ENCODE measurements at places on chromosomes 7 and 10. TPM values are rescaled to one million over a fixed set of nuclear protein-coding genes. Genes with fewer than 3 reads are reported as not detected.

Gene CARD11
- 155 TPM for total RNA-seq

Gene SPDYE5
- not detected for total RNA-seq

Gene PARD3
- 8.2 TPM for total RNA-seq

Gene FLNC
- 0.05 TPM for total RNA-seq

Gene UFSP1
- total RNA-seq = 1.6 TPM

Gene ELAPOR2
- total RNA-seq = 10.4 TPM

Gene SSC4D
- not detected for total RNA-seq

Gene SPDYE16
- total RNA-seq = 0.91 TPM

Gene HECW1
- not detected for total RNA-seq

Gene FKBP6
- not detected for total RNA-seq

Gene OR9A2
- total RNA-seq = not detected

Gene VSIR
- total RNA-seq = 119 TPM

Gene LSM5
- total RNA-seq = 24.8 TPM

Gene CCDC172
- total RNA-seq = not detected

Gene FERD3L
- total RNA-seq = not detected

Gene PAPOLB
- not detected for total RNA-seq

Gene AVL9
- total RNA-seq = 26.1 TPM

Gene AGMO
- not detected for total RNA-seq

Gene CYP26C1
- total RNA-seq = 0.20 TPM

Gene HOXA5
- not detected for total RNA-seq

Gene BUB3
- total RNA-seq = 105 TPM

Gene ASZ1
- not detected for total RNA-seq

Gene SYNPO2L
- not detected for total RNA-seq

Gene POU6F2
- 0.29 TPM for total RNA-seq

Gene CRPPA
- total RNA-seq = 0.99 TPM

Gene CC2D2B
- total RNA-seq = 0.55 TPM

Gene NPTX2
- total RNA-seq = not detected

Gene ZNF503
- 0.50 TPM for total RNA-seq

Gene EVX1
- total RNA-seq = not detected

Gene CFAP69
- 1.6 TPM for total RNA-seq

Gene ARHGAP22
- total RNA-seq = 1.4 TPM

Gene PIK3AP1
- total RNA-seq = 1.9 TPM

Gene PLA2G12B
- total RNA-seq = not detected

Gene COL13A1
- total RNA-seq = not detected

Gene OIT3
- total RNA-seq = not detected

Gene SPAM1
- not detected for total RNA-seq

Gene STRIP2
- total RNA-seq = 0.67 TPM

Gene GIMAP6
- 25.5 TPM for total RNA-seq

Gene TYW1B
- 4.8 TPM for total RNA-seq

Gene MYH16
- total RNA-seq = not detected

Gene SYT15
- total RNA-seq = 1.1 TPM

Gene UTF1
- not detected for total RNA-seq

Gene ANKRD30A
- not detected for total RNA-seq

Gene OR2A42
- not detected for total RNA-seq

Gene NUTM2E
- not detected for total RNA-seq
